Activated CD4-positive, alpha-beta memory T cell treated with anti-CD3 and anti-CD28 coated beads for 36 hours (primary cell): ENCODE measurements at places on chromosomes 6 and 20.

- no peak for DNase-seq
These were observed 47.8 kb downstream of the SLC35D3 start for GRCh38 chr6:136969930-136970329.

DNA sequence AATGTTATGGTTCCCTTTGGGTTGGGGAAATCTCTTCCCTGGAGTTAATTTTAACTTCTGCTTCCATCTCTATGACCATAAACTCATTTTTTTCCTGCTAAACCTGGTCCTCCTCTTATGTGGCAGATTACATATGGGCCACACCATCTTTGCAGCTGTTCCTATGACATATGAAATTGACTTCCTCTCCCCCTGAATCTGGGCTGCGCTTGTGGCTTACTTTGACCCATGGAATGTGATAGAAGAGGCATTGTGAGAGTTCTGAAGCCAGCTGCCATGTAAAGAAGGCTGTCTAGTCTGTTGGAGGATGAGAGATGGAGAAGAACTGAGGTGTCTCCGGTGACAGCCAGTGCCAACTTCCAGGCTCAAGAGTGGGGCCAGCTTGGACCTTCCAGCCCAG lies 100.1 kb downstream of the CDC5L start:
- no peak for DNase-seq

DNA sequence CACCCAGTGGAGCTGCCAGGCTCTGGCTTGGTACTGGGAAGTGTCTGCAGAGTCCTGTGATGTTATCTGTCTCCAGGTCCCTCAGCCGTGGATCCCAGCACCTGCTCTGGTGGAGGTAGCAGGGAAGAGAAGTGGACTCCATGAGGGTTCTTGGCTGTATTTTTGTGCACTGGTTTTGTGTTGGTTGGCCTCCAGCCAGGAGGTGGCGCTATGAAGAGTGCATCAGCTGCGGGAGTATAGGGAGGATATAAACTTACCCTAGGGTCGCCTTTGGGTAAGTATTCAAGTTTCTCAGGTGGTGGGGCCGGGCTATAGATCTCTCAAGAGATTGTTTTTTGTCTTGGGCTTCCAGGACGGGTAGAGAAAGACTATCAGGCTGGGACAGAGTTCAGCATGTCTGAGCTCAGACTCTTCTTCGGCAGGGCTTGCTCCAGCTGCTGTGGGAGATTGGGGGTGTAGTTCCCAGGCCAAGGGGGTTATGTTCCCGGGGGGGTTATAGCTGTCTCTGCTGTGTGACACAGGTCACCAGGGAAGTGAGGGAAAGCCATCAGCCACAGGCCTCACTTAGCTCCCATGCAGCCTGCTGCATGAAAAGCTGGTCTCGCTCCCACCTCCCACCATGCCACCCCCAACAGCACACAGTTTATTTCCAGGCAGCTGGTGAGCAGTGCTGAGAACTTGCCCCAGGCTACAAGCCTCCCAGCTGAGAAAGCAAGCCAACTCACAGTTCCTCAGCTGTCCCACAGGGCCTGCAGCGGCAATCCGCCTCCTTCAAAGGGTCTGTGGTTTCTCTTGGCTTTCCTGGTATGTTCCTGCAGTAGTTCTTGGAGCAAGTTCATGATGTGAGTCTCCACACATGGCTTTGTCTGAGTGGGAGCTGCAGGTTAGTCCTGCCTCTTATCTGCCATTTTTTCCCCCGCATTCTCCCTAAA lies 115.7 kb downstream of the AIG1 start:
- DNase-seq = no peak

- no peak for DNase-seq
These were observed 11.4 kb downstream of the PPIL6 start for GRCh38 chr6:109428889-109429477.

DNA sequence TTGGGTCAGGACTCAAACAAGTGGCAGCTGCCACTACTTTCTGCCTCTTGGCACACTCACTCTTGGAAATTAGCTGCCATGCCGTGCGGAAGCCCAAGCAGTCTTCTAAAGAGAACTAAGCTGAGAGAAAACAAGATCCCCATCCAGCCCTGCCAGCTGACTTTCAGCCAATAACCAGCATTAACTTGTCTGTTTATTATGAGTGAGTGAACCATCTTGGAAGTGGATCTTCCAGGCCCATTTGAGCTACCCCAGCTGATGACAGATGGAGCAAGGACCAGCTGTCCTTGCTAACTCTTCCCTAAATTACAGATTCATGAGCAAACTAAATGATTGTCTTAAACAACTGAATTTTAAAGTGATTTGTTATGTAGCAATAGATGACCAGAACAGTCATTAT lies 73.9 kb upstream of the RBM24 start:
- no peak for DNase-seq

DNA sequence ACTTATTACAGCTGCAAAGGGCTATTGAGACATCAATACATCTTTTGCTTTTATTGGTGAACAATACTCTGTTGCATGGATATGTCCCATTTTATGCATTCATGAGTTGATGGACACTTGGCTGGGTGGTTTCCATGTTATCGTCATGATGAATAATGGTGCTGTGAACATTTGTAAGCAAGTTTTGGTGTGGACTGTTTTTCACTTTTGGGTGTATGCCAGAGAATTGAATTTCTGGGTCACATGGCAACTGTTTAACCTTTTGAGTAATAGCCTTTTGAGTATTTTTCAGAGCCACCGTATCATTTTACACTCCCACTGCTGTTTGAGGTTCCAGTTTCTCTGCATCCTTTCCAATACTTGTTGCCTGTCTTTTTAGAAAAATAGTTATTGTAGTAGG lies 107.0 kb downstream of the JARID2 start:
- no peak for DNase-seq
